ENCODE measurements at places on chromosomes 11 and 22.

DNA sequence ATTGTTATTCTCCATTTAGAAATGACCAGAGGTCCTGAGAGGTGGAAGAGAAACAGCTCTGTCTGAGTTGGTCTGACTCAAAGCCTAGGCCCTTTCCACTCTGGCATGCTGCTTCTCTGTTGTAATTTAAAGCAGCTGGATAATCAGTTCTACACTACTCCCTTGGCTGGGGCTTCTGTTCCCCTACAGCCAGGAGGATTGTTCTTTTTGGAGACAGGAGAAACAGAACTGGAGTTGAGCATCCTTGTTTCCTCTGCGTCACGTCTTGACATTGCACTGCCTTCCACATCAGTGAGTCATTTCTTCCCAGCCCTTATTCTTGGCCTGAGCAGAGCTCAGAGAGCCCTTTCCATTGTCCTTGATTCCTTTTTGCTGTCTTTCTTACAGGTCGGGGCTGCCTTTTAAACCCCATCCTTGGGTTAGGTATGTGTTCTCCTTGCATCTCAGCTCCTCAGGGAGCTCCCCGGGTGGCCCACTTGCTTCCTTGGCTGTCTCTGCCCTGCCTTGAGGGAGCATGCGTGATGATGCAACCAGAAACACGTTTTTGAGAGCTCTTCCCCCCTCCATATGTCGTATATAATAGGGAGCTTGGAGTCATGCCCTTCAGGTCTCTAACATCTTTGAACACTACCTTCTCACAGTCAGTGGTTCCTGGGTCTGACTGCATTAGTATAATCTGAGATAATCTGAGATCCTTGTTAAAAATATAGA is 35.7 kb downstream of the CYB5R2 start:
- no peak for DNase-seq

DNA sequence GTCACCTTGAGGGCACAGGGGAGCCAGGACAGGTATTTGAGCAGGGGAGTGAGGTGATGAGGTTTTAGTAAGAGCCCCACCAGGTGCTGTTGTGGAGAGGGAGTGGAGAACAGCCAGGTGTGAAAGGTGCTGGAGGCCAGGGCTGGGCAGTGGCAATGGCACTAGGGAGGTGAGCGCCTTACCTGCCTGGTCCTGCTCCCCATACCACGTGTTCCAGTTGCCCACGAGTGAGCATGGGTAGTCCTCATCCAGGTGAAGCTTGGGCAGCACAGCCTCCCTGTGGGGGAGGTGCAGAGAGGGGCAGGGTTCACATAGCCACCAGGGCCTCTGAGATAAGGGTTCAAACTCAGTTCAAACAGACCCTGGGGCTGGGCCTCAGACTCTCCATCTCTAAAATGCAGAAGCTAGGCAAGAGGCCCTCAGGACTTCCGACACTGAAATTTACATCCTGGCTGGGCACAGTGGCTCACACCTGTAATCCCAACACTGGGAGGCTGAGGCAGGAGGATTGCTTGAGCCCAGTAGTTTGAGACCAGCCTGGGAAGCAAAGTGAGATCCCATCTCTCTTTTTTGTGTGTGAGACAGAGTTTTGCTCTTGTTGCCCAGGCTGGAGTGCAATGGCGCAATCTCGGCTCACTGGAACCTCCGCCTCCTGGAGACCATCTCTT is 11.8 kb downstream of the NIPSNAP1 start:
- no peak for DNase-seq

DNA sequence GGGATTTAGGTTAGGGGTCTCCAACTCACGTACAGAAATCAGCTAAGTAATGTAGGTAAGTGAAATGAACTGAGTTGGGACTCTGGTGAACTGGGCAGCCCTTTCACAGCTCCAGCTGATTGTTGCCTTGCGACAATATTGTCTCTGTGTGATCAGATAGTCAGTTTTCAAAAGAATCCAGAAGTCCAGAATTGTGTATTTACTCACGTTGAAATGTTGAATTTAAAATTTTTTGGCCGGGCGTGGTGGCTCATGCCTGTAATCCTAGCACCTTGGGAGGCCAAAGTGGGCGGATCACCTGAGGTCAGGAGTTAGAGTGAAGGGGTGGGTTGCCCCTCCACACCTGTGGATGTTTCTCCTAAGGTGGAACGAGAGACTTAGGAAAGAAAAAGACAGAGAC is 18.8 kb upstream of the WDR74 start:
- no peak for DNase-seq

GRCh38 chr22:35103761-35104160 is 37.8 kb downstream of the ISX start:
- no peak for DNase-seq

DNA sequence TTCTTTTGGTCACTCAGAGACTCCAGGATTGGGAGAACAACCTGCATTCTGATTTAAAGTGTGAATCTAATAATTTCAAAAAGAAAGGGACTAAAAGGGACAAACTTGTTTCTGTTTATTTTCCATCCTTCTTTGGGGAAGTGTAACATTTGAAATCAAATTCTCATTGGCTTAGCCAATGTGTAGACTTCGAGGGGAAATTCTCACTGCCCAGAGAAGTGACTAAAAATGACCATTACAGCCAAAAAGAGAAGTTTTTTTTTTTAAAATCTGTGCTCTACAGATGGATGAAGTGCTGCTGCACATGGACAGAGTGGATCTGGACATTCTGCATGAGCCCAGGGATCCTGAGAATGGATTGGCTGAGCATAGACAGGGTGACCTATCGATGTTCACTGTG is 49.4 kb upstream of the ELF5 start:
- DNase-seq, result no peak

DNA sequence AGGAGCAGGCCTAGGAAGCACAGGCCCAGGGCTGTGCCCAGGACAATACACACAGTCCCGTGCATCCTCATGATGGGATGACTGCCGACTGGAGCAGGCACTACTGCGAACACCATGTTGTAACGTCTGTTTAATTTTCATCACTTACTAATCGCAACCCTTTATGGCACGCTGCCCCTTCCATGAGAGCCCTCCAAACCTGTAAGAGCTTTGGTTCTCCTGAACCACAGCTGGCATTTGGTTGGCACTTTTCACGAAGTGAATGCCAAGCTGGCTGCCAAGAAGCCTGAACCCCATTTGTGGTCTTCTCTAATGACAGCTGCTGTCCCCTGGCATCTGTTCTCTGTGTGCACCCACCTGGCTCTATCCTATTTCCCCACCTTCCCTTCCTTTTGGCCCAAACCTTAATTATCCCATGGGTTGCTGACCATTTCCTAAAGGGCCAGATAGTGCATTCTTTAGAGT is 36.5 kb downstream of the APOL1 start:
- no peak for DNase-seq

- no peak for DNase-seq
Observed at GRCh38 chr11:61811831-61812230, 5.0 kb downstream of the FADS1 start.

- DNase-seq, result no peak
Observed at GRCh38 chr11:6365659-6366058, 24.6 kb upstream of the SMPD1 start.

GRCh38 chr22:37186997-37187522 is 987 bp downstream of the C1QTNF6 start:
- DNase-seq, result no peak

DNA sequence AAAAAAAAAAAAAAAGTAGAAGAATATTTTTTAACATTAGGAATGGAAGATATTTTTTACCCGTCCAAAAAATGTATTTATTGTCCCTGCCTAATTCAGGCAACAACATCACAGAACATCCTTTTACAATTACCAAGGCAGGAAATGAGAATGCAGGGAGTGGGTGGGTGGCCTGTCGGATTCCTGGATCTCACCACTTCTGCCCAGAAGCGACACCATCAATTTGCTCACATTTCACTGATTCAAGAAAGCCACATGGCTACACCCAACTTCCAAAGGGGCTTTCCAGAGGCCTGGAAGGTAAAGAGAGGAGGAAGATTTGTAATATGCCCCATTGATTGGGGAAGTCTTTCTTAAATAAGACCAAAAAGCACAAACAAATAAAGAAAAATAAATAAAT is 93.8 kb upstream of the CLPB start:
- no peak for DNase-seq

DNA sequence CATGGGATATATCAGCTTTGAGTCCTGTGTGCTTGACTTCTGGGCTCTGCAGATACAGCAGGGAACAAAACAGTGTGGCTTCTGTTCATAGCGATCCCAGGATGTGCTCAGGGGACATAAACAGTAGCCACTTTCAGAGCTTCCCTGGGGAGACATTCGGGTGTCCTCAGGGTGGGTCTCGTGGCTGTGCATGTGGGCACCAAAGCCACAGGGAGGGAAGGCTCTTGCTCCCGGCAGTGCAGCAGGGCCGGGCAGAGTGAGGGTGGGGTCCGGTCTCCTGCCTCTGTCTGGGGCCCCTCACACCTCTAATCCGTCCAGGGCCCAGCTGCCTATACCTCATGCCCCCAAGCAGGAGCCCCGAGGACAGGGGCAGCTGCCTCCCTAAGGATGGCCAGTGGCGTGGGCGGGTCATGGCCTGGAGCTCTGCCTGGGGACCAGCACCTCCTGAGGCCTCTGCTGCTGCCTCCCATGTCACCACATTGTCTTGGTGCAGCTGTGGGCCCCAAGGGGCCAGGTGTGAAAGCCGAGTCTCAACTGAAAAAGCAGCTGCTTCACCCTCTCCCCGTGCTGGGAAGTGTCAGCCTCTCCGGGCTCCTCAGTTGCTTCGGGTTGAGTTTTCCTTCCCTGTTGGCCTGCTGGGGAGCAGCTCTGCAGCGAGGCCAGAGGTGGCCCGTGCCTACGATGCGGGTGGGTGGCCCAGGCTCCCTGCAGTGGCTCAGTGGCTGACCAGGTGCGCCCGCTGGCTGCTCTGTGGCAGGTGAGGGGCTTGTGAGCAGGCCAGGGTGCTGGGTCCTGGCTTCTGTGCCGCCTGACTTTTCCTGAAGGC is 3.8 kb downstream of the TPCN2 start:
- DNase-seq, result no peak

DNA sequence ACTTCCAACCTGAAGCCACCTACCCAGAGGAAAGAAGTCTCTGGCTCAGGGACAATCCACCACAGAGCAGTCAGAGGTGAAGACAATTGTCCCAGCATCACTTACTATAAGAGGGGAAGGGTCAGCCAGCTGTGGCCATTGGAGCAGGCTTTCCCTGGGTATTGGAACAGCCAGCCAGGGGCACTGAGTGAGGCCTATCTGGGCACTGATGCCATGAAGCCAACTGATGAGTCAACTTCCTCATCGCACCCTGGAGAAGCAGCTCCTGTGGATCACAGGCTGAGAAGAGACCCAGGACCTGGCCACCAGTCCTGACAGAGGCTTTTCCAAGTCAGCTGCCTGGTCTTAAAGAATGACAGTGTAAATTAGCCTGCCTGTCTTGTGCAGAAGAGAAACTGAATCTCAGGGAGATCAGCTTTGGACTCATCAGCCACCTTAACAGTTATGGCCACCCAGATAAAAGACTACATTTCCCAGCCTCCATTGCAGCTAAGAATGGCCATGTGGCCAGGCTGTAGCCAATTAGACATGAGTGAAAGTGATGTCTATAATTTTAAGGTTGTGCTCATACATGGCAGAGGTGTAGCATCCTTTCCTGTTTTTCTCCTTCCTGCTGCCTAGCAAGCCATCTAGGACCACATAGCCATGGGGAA is 19.0 kb downstream of the CHST1 start:
- DNase-seq, result no peak

GRCh38 chr22:26941896-26942636 is 284.7 kb downstream of the MIAT start:
- no peak for DNase-seq

DNA sequence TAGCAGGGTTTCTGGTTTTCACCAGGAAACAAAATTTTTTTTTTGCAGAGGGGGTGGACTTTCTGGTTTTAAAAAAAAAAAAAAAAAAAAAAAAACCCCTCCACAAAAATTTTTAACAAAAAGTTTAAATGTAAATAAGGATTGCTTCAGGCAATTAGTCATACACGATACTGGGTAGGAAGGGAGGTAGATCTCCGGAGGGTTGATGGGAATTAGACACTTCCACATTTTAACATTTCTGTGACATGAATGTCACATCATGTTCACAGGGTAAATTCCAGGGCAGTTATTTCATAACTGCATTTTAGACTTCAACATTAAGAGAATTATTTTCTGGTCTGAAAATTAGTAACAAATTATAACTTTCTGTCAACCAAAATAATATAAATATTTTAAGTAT is 15.9 kb downstream of the NUP98 start:
- no peak for DNase-seq

DNA sequence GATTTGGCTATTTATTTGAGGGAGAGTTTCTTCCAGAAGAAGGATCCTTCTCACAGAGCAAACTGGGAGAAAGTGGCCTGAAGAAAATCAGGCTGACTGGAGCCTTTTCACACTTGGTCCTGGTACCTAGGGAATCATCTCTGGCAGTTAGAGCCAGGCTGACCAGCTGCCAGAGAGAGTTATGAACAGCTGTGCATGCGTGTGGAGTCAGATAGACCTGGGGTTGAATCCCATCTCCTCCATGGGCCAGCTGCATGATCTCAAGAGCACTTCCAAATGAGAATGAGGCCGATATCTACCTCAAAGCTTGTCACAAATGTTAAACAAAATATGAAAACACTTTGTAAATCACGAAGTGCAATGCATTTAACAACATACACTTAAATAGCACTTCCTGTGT is 390.0 kb downstream of the TENM4 start:
- no peak for DNase-seq

- no peak for DNase-seq
Observed at GRCh38 chr11:34647532-34647931, 26.6 kb downstream of the EHF start.

DNA sequence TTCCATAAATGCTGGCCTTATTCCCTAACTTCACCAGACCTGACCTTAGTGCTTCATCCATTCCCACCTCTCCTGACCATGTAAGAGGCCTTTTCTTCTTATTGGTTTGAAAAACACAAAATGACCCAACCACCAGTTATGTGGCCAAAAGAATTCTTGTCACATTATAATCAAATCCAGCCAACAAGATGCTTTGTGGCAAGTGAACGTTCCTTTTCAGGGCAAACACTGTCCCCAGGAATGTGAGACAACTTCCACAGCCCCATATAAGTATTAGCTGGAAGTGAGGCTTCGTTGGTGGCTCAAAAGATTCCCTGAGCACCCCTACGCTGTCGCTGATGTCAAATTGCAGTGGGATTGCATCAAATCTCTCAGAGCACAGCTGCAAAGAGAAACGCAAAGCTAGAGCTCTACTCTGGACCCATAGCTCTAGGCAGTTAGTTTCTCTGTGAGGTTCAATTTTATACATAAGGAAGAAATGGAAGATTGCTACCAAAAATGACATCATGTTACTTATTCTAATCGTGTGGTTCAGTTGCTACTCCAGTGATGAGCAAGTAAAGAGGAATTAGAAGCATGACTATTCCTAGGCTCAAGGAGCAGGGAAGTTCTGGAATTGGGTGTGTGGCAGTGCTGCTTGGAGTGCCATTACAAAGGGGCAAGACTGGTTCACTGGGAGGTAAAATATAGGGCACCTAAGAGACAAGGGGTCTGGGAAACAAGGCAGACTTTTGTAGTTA is 26.1 kb downstream of the GLYATL1 start:
- no peak for DNase-seq

DNA sequence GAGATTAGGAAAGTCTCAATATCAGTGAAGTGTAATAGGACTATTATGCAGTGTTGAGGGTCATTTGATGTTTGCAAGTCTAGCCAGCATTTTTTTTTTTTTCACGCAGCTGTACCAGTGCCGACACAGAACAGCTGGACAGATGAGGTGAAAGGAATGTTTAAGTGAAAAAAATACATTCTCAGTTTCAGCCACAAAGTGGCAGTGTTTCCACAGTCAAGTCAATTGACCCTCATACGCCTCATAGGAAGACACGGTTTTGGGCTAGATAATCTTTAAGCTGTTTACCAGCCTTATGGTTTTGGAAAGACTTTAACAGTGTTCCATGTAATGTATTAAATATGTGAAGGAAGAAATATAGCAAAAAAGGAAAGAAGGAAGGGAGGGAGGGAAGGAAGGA is 349.9 kb upstream of the ANO3 start:
- peak; percentile 13 for DNase-seq

GRCh38 chr11:63761188-63761587 is 7.4 kb downstream of the ZFTA start:
- DNase-seq, result no peak
